ENCODE measurements at places on chromosomes 3 and 15.

- DNase-seq, result no peak
These were observed 1007.7 kb upstream of the SEMA6D start for GRCh38 chr15:46709460-46710083.

DNA sequence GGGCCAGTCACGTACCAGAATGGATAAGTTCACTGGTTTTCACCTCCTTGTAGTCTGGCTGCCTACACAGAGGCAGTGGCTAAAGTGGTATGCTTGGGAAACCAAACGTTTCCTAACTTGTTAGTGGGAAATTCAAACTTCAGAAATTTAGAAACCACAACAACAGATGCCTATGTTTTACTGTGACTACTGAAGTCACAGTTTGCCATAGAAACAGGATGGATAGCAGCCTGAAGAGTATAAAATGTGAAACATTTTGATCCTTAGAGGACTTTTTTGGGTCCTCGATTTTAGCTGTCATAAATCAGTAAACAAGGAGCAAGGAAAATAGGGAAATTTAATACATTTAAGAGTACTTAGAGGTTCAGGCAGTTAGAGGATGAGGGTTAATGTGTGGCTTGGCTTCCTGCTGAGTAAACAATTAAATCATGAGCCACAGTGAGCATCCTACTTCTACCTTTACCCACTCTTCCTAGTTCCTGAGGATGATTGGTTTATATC lies 48.6 kb downstream of the CMSS1 start:
- no peak for DNase-seq

- no peak for DNase-seq
These were observed 4.6 kb upstream of the RUVBL1 start for GRCh38 chr3:128128251-128128650.

- DNase-seq, result no peak
These were observed 43.7 kb downstream of the ATP8B4 start for GRCh38 chr15:50075319-50075718.

Measured in AG09319 (cell line).